ENCODE measurements at places on chromosomes 3 and 15. TPM values are rescaled to one million over a fixed set of nuclear protein-coding genes. Genes with fewer than 3 reads are reported as not detected.
A peak's percentile ranks its signal among the peaks of the same experiment; 100 is the strongest.

- H3K27ac ChIP-seq: no peak overlapping the region
- H3K36me3 ChIP-seq: peaks cover 21% of the 10 kb centered on the region
These were observed 44.5 kb downstream of the LIMD1 start for GRCh38 chr3:45639044-45639392.

GRCh38 chr3:182185313-182185712, 473.6 kb downstream of the SOX2 start:
- peaks cover 12% of the 10 kb centered on the region for H3K4me1 ChIP-seq
- H3K27me3 ChIP-seq: peaks cover 42% of the 10 kb centered on the region
- H3K27ac ChIP-seq: no peak overlapping the region
- no peak overlapping the region for H3K4me3 ChIP-seq
- DNase-seq: no peak

- no peak overlapping the region for H3K4me3 ChIP-seq
- no peaks in the 10 kb centered on the region for H3K36me3 ChIP-seq
- H3K27me3 ChIP-seq: no peaks in the 10 kb centered on the region
- no peak for DNase-seq
- no peaks in the 10 kb centered on the region for H3K4me1 ChIP-seq
- no peak overlapping the region for H3K27ac ChIP-seq
These were observed 24.0 kb downstream of the GOLIM4 start for GRCh38 chr3:168071591-168072322.

DNA sequence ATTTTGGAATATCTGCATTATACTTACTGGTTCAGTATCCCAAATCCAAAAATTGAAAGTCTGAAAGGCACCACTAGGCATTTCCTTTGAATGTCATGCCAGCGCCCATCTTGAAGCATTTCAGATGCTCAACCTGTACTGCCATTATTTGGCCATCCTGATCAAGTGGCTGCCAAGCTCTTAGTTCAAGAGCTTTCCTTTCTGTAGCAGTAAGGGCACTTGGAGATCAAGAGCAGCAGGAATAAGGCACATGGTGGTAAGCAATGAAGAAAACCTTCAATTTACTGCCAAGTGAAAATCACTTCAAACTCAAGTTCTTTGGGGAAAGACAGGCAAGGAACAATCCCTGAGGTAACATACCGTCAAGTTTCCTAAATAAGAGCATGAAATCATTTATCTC, 10.0 kb downstream of the RHOA start:
- H3K4me3 ChIP-seq: no peak overlapping the region
- H3K27me3 ChIP-seq: no peaks in the 10 kb centered on the region
- H3K36me3 ChIP-seq: peaks cover 37% of the 10 kb centered on the region
- no peak overlapping the region for H3K27ac ChIP-seq
- no peak for DNase-seq

DNA sequence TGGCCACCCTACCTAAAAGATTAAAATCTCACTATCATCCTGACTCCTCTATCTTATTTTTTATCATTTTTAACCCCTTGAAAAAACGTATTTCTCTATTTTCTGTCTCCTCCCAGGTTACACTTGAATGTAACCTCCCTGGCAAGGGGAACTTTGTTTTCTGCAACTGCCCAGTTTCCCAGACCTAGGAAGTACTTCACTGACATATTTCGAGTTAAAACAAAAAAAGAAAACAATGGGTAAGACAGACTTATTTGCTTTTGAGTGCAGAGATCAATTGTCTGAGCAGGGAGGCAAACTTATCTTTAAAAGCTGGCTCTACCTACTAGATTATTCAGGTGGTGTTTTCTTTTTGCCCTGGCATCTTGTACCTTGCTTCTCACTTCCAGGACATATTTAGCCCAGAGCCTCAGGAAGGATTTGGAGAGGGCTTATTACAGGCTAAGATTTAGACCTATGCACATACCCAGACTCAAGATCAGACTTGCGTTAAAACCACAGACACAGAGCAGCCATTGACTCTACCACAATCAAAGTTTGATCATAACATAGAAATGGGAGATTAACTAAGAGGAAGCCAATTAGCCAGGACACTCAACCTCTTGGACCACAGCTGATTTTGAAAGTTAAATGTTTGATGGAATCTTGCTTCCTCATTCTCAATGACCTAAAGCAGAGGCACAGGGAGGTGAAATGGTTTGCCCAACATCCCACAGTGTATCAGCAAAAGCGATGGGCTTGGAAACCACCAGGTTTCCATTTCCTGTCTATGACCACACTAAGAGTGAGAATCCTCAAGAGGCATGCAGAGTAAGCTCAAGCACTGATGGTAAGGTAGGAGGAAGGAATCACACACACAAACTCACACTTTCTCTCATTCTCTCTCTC, 169.5 kb upstream of the THBS1 start:
- no peaks in the 10 kb centered on the region for H3K27me3 ChIP-seq
- H3K4me3 ChIP-seq: no peak overlapping the region
- no peaks in the 10 kb centered on the region for H3K4me1 ChIP-seq
- H3K36me3 ChIP-seq: no peaks in the 10 kb centered on the region
- no peak for DNase-seq
- H3K27ac ChIP-seq: no peak overlapping the region

GRCh38 chr15:90994059-90994416, 297 bp downstream of the PRC1 start:
- H3K36me3 ChIP-seq: peaks cover 23% of the 10 kb centered on the region
- no peaks in the 10 kb centered on the region for H3K27me3 ChIP-seq
- H3K4me1 ChIP-seq: no peaks in the 10 kb centered on the region
- peak overlapping the region; percentile 88 for H3K4me3 ChIP-seq
- H3K27ac ChIP-seq: peak overlapping the region; percentile 84

DNA sequence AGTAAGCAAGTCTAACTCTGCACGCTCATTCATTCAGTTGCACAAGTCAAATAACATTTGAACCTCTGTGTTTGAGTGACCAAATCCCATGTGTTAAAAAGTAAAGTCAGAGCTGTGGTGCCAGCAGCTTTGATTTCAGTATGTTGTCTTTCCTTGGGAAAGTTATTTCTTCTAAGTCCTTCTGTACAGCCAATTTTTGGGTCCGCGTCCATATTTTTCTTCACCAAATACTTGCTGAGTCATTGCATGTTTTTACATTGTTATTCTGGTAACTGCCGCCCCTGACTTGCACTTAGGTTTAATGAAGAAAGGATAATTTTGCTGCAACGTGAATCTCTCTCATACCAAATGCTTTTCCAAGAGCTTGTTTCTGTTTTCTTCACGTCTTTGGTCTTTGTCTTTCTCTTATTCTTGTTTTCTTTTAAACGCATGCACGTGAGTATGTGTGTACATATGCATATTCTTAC, 56.7 kb downstream of the PLS1 start:
- no peaks in the 10 kb centered on the region for H3K4me1 ChIP-seq
- DNase-seq: no peak
- H3K27me3 ChIP-seq: no peaks in the 10 kb centered on the region
- H3K27ac ChIP-seq: no peak overlapping the region
- no peaks in the 10 kb centered on the region for H3K36me3 ChIP-seq

- no peaks in the 10 kb centered on the region for H3K36me3 ChIP-seq
- H3K4me3 ChIP-seq: no peak overlapping the region
- H3K27me3 ChIP-seq: peaks cover 42% of the 10 kb centered on the region
- DNase-seq: no peak
- H3K4me1 ChIP-seq: no peaks in the 10 kb centered on the region
These were observed 48.9 kb upstream of the ACTL6A start for GRCh38 chr3:179513862-179514261.

The RARB gene
- total RNA-seq: 21.9 TPM

The MYO5C gene
- total RNA-seq: 19.1 TPM

The SEMA6D gene
- 48.7 TPM for total RNA-seq

The ITGA11 gene
- 0.36 TPM for total RNA-seq
